ENCODE measurements at places on chromosomes 6 and 20. TPM values are rescaled to one million over a fixed set of nuclear protein-coding genes. Genes with fewer than 3 reads are reported as not detected.

Gene BHLHE23
- total RNA-seq: not detected

Gene CTCFL
- total RNA-seq: not detected

Gene HNF4A
- total RNA-seq: under 0.01 TPM

Gene C6orf15
- total RNA-seq: not detected

Gene KCNQ5
- total RNA-seq: 0.96 TPM

Gene RCAN2
- total RNA-seq: not detected

Gene SLC22A23
- 28.8 TPM for total RNA-seq

Gene TSPO2
- total RNA-seq: not detected

Measured in tracheal epithelial cell (primary cell).